ENCODE measurements at places on chromosomes 11 and 22.

GRCh38 chr11:110028921-110029320, 64.3 kb upstream of the ZC3H12C start:
- no peak for DNase-seq

DNA sequence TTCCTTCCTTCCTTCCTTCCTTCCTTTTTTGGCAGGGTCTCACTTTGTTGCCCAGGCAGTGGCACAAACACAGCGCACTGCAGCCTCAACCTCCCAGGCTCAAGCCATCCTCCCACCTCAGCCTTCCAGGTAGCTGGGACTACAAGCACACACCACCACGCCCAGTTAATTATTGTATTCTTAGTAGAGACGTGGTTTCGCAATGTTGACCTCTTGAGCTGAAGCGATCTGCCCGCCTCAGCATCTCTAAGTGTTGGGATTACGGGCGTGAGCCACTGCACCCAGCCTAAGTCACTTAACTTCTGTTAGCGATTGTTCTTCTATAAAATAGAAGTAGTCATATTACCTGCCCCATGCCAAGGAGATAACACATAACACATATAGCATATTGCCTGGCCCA, 2.8 kb upstream of the SYTL2 start:
- no peak for DNase-seq

DNA sequence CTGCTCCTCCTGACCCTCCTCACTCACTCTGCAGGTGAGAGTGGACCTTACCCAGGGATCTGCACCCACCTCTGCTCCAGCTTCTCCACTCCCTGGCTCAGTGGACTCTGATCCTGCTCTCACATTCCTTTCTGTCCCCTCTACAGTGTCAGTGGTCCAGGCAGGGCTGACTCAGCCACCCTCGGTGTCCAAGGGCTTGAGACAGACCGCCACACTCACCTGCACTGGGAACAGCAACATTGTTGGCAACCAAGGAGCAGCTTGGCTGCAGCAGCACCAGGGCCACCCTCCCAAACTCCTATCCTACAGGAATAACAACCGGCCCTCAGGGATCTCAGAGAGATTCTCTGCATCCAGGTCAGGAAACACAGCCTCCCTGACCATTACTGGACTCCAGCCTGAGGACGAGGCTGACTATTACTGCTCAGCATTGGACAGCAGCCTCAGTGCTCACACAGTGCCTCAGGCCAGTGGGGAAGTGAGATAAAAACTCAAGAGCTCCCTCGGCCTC, 29.7 kb upstream of the VPREB1 start:
- no peak for DNase-seq

DNA sequence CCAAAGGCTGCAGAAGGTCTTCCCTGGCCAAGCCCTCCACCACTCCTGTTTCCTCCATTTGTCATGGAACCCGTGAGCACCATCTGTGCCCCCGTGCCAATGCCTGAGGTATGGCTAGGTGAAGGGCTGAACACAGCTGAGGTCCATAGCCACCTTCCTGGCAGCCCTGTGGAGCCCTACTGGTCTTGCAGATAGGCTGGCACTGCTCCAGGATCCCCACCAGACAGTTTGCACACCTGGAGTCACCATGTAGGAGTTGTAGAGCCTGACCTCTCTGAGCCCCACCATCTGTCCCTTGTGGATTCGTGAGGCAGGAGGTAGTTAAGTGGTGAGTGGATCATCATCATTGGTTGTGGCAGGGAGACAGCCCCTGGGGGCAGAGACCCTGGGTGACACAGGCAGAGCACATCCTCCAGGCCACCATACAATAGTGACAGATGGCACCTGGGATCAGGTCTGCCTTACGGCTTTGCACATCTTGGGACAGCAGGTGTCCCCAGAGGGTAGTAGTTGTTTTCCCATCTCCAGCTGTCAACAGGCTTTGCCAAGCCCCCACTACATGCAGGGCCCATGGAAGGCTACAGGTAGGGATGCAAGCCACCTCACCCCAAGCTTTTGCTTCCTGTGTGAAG, 52.5 kb upstream of the SUSD2 start:
- DNase-seq: no peak
